ENCODE measurements at places on chromosomes 16 and 17. TPM values are rescaled to one million over a fixed set of nuclear protein-coding genes. Genes with fewer than 3 reads are reported as not detected.

DNA sequence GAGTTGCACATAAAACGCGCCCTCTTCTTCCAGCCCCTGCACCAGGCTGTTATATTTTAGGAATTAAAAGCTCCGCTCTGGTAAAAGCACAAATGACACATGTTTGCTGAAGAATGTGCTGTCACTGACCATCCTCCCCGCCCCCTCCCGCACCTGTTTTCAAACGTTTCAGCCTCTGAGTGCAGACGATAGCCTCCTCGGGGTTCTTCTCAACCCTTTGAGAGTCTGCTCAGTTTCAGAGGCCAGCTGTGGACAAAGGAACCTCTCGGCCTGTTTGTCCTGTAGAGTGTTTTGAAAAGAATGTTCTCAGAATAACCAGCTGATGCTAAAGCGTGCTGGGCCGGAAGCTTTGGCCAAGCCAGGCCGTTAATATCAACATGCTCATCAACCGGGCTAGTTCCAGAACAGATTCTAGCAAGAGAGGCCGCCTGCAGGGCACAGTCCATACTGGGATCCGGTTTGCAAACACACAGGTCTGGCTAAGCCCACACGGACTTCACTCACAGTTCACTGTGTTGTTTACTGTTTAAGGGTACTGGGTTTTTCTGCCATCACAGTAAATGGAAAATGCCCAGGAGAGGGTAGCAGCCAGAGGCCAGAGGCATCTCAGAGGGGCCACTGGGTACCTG lies 6.4 kb upstream of the CACNG4 start:
- no peak for DNase-seq

DNA sequence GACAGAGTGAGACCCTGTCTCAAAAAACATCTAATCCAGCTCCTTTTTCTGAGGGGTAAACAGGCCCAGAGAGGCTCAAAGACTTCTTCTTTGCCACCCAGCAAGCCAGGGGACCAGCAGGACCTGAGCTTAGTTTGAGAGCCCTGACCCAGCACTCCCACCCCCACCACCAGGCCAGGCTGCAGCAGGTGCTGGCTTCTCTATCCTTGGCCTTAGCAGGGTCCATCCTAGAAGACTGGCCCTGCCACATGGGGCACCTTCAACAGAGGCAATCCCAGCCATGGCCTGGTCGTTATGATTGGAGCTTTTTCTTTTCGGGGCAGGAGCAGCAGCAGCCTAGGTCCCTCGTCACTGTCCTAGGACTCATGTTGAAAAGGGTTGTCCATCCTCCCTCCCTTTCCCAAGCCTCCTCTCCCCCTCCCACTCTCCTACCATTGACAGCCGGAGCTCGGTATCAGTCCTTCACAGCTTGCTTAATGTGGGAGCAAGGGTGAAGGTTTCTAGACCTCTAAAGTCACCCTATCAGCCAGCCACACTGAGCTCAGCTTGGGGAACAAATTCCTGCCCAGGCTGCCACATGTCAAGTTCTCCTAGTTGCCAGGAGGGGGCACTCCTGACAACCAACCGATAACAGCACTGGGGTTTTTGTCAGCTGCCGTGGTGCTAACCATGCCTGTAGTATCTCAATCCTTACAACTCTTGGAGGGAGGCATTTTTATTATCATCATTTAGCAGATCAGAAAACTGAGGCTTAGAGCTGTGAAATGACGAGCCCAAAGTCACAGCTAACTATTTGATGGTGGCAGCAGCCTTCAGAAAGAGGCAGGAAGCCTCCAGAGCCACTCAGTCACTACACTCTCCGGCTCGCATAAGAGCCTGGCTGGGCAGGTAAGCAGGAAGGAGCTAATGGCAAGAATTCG lies 11.2 kb downstream of the MRPL27 start:
- peak; percentile 31 for DNase-seq

PRSS33 gene
- total RNA-seq = not detected

- peak; percentile 53 for DNase-seq
Observed at GRCh38 chr17:32484041-32484461, 2.7 kb upstream of the CDK5R1 start.

DNA sequence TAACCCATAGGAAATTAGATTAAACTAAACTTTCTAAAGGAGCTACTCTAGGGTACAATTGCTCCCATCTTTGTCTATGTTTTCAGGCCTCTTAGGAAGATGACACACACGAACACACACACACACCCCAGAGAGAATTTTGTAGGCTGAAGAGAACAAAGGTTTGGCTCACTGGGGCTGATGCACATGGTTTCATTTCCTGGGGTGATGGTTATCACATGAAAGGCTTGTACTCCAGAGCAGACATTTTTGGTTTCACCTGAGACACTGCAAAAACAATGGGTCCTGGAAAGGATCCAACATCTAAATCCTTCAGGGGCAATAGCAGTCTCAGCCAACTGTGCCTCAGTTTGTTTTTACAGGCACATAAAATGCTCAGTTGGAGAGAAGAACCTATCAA lies 62.8 kb downstream of the GRB7 start:
- no peak for DNase-seq

GRCh38 chr17:74317071-74317470 lies 9.0 kb upstream of the KIF19 start:
- no peak for DNase-seq

GRCh38 chr16:46850619-46851555 lies 19.9 kb upstream of the C16orf87 start:
- no peak for DNase-seq

- DNase-seq = peak; percentile 32
Observed at GRCh38 chr17:30905742-30906100, 317 bp downstream of the TEFM start.

KRTAP4-3 gene
- total RNA-seq = not detected

HBQ1 gene
- total RNA-seq = 3.2 TPM

- DNase-seq = no peak
Observed at GRCh38 chr17:33366960-33367359, 73.9 kb upstream of the ASIC2 start.

CCDC78 gene
- 2.1 TPM for total RNA-seq

GRCh38 chr17:77930780-77931768 lies 27.4 kb upstream of the TNRC6C start:
- no peak for DNase-seq

GRCh38 chr16:66358231-66358630 lies 8.3 kb upstream of the CDH5 start:
- DNase-seq = no peak

- peak; percentile 18 for DNase-seq
Observed at GRCh38 chr17:8012045-8012580, 9.7 kb downstream of the GUCY2D start.

- DNase-seq = no peak
Observed at GRCh38 chr17:65977041-65977440, 214.9 kb downstream of the CEP112 start.

- no peak for DNase-seq
Observed at GRCh38 chr17:8563024-8563776, 67.3 kb downstream of the MYH10 start.

OTOA gene
- 0.31 TPM for total RNA-seq

DNA sequence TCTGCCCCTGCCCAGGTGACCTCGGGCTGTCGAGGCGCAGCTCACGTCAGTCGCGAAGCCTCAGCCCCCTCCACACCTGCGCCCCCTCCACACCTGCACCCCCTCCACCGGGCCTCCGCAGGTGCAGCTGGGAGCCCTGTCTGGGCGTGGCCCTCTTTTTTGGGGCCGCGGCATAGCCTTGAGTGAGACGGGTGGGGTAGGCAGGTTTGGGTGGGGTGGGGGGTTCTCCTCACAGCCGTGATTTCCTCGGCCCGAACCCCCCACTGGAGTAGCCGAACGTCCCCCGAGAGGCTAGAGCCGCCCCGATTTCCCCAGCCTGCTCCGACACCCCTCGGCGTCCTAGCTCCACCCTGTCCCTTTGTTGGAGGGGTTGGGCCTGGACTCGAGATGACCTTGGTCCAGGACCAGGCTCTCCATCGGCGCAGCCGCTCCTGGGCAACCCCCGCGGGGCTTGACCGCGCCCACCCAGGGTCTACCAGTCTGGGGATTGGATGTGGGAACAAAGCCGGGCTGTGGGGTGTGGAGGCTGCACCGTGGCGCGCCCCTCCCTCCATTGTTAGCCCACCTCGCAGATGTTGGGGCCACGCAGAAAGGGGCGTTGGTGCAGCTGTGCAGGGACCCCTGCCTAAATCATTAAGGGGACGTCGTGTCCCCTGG lies 626 bp downstream of the TUBB3 start:
- DNase-seq = no peak

- DNase-seq = no peak
Observed at GRCh38 chr17:34257299-34257985, 2.4 kb downstream of the CCL2 start.

SSTR5 gene
- total RNA-seq = not detected

CDK3 gene
- total RNA-seq = 5.2 TPM

MT1M gene
- total RNA-seq = 6.7 TPM

PEX12 gene
- total RNA-seq = 7.8 TPM

- DNase-seq = no peak
Observed at GRCh38 chr16:22207715-22208360, 1.8 kb downstream of the EEF2K start.

TBC1D28 gene
- total RNA-seq = not detected

CHD9 gene
- total RNA-seq = 137 TPM

- peak; percentile 77 for DNase-seq
Observed at GRCh38 chr17:57243171-57243622, 13.1 kb upstream of the MSI2 start.
